ENCODE measurements at places on chromosomes 11 and 22.

DNA sequence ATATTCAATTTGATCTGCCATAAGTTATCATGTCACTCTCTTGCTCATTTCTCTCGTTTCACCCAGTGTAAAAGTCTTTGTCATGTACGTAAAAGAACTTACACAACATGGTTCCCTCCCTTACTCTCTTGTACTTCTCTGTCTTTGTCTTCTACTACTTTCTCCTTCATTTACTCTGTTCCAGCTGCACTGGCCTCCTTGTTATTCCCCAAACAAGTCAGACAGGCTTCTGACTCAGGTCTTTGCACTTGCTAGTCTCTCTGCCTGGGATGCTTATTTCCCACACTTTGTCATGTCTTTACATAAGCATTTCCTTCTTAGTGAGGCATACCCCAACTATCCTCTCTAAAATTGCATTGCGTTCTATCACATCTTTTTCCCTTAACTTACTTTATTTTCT lies 117.3 kb downstream of the CYP2R1 start:
- no peak for DNase-seq

DNA sequence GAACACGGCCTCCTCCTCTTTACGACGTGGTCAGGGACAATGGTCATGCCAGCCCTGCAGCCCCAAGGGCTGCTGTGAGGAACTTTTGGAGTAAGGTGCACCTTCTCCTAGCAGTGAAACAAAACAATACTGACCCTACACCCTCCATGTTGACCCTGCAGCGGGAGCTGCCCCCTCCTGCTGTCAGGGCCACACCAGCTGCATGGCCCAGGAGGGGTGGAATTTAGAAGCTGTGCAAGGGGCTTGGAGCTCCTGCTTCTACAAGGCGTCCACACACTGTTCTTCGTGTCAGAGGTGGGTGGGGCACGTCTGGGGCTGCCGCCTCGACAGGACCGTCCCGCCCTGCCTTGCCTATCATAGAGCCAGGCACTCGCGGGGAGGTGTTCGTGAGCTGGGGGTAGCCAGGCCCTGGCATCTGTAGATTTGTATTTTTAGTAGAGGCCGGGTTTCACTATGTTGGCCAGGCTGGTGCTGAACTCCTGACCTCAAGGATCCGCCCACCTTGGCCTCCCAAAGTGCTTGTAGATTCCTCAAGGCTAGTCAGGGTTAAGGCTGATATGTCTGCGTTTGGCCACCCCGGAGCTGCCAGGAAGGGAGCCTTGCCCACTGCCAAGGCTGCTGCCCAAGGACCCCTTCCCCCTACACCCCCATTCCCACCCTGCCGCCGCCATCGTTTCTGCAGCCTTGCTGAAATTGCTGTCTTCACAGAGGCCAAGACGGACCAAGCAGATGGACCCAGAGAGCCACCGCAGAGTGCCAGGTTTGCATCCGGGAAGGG lies 15.9 kb downstream of the INCENP start:
- DNase-seq, result no peak

- DNase-seq, result no peak
Observed at GRCh38 chr11:79482800-79483199, 42.0 kb upstream of the TENM4 start.

DNA sequence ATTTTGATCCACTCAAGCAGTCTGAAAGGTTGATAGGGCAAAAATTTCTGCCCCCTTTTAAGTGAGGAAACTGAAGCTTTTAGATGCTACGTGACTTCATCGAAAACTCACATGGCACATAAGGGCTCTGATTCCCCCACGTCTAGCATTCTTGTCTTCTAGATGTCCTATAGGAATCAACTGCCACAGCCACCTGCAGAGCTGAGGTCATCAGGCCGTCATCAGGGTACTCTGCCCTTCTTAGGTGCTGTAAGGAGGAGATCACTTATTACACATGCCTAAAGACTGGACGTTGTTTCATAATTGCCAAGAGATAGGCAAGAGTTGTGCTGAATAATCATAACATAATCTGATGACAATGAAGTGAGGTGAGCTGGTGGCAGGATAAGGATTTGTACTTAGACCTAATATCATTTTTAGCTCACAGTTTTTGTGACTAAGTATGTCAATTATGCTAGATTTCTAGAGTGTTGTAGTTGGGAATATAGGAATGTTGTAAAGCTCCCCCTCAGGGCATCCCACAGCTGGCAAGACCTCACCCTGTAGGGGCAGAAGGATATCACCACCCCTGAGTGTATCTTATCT lies 349.4 kb downstream of the METTL15 start:
- DNase-seq, result no peak

DNA sequence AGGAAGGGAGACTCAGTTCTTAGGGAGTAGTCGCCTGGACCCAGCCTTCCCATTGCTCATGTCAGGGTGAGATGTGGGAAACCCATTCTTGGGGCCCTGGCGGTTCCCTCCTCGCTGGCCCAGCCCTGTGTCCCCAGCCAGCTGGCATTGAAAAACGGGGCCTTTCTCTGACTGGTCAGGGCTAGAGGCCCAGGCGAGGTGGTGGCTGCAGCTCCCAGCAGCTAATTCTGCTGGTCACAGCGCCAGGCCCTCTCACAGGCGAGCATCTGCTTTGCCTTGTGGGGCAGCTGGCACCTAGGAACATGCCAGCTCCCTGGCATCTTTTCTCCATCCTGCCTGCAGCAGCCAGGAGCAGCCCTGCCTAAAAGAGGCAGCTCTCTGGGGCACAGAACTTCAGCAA lies 20.1 kb downstream of the TSPAN18 start:
- no peak for DNase-seq

DNA sequence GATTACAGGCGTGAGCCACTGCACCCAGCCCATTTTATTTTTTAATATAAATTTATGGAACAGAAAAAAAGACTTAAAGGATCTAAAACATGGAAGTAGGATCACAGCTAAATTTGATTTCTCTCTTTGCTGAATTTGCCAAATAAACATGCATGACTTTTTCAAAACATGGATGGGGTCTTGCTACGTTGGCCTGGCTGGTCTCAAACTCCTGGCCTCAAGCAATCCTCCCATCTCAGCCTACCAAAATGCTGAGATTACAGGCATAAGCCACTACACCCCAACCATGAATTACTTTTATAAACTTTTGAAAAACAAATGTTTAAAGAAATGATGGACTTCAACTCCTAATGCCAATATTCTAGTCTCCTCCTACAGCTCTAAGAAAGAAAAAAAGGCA lies 61.2 kb downstream of the PHF21A start:
- DNase-seq, result no peak

DNA sequence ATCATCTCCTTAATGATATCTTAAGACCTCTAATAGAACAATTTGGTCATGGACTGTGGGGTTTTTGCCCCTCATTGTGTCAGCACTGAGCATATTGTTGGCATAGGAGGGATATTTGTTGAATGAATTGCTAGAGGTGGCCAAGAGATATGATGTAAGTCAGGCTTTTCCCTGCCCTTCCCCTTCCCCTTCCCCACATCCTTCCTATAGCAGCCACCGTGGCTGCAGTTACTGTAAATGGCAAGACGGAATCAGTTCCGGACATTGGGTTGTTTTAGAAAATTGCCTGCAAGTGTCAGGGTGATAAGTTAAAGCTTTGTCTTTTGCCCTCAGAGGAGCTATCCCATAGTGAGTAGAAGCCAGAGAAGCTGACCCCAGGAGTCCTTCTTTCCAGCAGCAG lies 23.0 kb downstream of the LIMK2 start:
- DNase-seq, result no peak

DNA sequence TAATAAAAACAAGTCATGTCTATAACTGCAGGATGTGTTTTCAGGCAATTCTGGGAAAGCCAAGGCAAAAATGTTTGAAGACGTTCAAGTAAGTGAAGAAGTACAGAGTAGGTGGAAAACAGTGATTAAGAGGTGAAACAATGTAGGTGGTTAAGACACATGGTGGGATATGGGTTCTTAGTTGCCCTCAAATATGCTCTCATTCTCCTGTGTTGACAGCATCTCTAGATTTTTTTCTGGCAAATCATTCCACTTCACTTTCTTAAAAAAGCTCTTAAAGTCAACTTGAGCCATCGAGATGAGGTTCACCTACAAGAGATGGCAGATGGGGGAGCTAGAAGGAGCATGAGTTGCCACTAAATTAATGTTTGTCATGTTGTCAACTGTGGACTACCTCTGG lies 1041.0 kb upstream of the CNTN5 start:
- no peak for DNase-seq

DNA sequence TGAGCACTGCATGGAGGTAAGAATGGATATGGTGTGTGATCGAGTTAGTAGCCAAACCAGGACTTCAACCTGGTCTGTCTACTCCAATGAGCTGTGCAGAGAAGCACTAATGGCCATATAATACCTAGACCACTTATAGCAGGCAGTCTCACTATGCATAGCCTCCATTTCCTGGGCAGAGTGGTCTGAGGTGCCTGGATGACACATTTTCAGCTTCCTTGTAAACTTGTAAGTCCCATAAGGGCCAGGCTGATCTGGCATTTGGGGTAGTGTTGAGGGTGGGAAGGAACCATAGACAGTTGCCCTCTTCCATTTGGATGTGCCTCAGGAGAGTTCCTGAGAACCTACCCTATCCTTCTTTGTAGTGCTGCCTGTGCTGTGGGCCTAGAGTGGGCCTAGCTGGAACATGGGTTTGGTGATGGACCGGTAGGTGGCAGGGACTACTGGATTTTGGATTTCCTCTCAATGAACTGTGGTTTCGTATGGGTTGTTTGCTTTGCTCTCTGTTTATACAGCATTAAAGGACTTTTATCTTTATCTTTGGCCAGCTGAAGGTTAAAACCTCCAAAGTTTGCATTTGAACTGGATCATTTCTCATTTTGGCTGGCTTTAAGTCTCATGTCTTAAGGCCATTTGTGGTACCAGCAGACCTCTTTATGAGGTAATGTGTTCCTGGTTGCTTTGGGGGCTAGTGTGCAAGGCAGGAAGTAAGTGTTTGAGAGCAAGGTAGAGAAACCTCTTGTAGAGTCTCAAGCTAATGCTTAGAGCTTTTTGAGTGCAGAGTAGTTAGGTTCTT lies 86.9 kb downstream of the STIM1 start:
- DNase-seq, result no peak

- DNase-seq, result no peak
Observed at GRCh38 chr11:128525411-128526243, 61.7 kb downstream of the ETS1 start.

DNA sequence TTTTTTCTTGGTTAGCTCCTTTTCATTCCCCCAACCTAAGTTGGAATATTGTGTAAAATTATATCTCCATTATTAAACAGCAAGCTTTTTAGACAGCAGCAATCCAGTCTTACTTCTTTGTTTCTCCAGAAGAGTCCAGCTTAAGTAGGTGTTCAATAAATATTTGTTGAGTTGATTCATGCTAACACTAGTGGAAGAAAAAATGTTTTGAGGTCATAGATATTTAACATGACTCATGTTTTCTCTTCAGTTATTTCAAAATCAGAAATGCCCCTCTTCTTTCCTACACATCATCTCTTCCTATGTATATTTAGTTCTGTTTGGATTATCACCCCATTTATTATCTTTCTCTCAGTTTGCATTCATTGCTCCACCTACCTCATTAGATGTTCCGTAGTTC lies 20.3 kb downstream of the CCDC83 start:
- DNase-seq, result no peak

DNA sequence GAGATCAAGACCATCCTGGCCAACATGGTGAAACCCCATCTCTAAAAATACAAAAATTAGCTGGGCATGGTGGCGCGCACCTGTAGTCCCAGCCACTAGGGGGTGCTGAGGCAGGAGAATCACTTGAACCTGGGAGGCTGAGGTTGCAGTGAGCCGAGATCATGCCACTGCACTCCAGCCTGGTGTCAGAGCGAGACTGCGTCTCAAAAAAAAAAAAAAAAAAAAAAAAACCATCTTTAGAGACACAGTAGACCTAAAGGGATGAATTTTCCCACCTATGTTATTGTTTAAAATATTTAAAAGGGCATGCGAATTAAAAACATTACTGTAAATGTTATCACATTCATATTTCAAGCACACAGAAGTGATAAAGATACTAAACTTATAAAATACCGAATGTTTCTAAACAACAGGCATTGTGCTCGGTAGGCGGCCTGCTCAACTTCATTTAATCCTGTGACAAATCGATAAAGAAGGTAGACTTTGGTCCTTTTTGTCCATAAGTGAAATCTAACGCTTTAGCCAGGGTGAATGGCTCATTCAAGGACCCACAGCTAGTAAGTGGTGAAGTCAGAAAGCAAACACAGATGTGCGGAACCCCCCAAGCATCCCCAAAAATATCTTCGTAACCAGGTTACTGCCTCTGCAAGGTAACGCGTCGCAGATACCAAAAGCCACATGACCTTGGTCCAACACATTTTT lies 16.1 kb downstream of the NCAPD3 start:
- peak; percentile 28 for DNase-seq

DNA sequence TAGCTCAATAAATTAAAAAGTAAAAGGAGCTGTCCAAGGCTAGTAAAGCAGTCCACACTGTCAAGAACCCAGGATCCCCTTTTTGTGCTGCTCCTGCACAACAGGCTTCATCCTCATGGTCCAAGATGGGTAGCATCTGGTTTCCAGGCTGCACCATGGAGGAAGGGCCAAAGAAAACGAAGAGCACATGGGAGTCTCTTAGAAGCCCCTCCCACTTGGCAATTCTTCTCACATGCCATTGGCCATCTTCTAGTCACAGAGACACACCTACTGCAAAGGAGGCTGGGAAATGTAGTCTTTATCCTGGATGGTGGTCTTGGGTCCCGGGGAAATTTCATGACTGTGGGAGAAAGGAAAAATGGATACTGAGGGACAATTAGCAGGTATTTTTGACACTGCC lies 37.8 kb downstream of the PRR5L start:
- no peak for DNase-seq

DNA sequence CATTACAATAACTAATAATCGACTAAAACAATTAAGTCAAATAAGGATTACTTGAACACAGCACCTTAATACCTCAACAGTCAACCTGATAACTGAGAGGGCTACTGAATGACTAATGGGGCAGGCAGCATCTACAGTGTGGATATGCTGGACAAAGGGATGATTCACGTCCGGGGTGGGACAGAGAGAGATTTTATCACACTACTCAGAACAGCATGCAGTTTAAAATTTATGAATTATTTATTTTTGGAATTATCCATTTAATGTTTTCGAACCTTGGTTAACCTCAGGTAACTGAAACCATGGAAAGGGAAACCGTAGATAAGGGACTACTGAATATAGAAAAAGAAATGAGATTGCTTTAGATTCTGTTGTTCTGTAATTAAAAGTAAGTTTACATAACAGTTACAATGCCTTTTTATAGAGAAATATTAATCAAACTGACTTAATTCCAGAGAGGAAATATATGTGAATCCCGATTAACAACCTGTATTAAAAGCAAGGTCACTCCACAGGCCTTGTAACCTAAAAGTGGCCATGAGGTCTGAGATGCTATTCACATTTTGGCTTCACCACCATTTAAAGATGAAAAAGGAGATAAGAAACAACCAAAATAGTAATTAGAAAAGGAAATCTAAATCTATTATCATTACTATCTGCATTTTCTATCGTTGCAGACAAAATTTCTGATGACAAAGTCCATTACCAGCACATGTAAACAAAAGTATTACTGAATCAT lies 119.0 kb upstream of the TP53AIP1 start:
- no peak for DNase-seq

- no peak for DNase-seq
Observed at GRCh38 chr22:28002863-28003565, 84.0 kb upstream of the PITPNB start.

- no peak for DNase-seq
Observed at GRCh38 chr11:130144861-130145281, 14.7 kb upstream of the ST14 start.
